Parietal lobe (tissue), 2 donors: ENCODE measurements at places on chromosomes 13 and 19. TPM values are rescaled to one million over a fixed set of nuclear protein-coding genes. Genes with fewer than 3 reads are reported as not detected.

The MBNL2 gene
- 27.9 TPM for total RNA-seq

The ZNF578 gene
- 36.6 TPM for total RNA-seq

The FFAR2 gene
- total RNA-seq = not detected

The TLE5 gene
- 151 TPM for total RNA-seq

The KIR3DL1 gene
- not detected for total RNA-seq

The VPS36 gene
- 110 TPM for total RNA-seq

The EXOC3L2 gene
- total RNA-seq = not detected

The TGFBR3L gene
- total RNA-seq = not detected

The KIR3DL2 gene
- not detected for total RNA-seq

The RAB3D gene
- 18.2 TPM for total RNA-seq

The PRR20C gene
- total RNA-seq = not detected

The PRSS57 gene
- not detected for total RNA-seq

The ZNF615 gene
- total RNA-seq = 31.3 TPM

The SCN1B gene
- total RNA-seq = 1.6 TPM

The NAPSA gene
- 0.63 TPM for total RNA-seq

The ZNF763 gene
- 9.1 TPM for total RNA-seq

The CYP2S1 gene
- not detected for total RNA-seq

The OR7A5 gene
- not detected for total RNA-seq

The RNF225 gene
- not detected for total RNA-seq
